ENCODE measurements at places on chromosomes 5 and 9. TPM values are rescaled to one million over a fixed set of nuclear protein-coding genes. Genes with fewer than 3 reads are reported as not detected.

- no peak overlapping the region for H3K4me3 ChIP-seq
- no peaks in the 10 kb centered on the region for H3K4me1 ChIP-seq
- no peak for DNase-seq
- peaks cover 27% of the 10 kb centered on the region for H3K36me3 ChIP-seq
- no peaks in the 10 kb centered on the region for H3K27me3 ChIP-seq
Measured at GRCh38 chr5:61159836-61160235, 2.4 kb downstream of the SMIM15 start.

DNA sequence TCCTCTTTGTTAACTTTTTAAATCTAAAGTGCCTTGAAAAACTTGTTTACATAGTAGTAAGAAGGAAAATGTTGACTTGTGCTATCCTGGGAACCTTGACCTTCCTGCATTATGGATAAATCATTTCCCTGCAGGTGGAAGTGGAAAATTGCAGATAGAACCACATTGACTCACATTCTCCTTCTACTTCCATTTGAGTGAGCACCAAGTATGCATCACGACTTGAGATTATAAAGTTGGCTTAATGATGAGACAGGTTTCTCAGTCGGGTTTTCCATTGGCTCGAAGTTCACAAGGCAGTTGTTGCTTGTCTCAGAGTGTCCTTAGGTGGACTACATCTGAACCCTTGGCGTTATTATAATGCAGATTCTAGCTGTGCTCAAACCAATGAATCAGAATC, 39.9 kb downstream of the DOCK8 start:
- H3K36me3 ChIP-seq: no peaks in the 10 kb centered on the region
- H3K4me1 ChIP-seq: peaks cover 2% of the 10 kb centered on the region
- no peak overlapping the region for H3K4me3 ChIP-seq
- H3K27me3 ChIP-seq: no peaks in the 10 kb centered on the region
- DNase-seq: no peak
- H3K27ac ChIP-seq: no peak overlapping the region

DNA sequence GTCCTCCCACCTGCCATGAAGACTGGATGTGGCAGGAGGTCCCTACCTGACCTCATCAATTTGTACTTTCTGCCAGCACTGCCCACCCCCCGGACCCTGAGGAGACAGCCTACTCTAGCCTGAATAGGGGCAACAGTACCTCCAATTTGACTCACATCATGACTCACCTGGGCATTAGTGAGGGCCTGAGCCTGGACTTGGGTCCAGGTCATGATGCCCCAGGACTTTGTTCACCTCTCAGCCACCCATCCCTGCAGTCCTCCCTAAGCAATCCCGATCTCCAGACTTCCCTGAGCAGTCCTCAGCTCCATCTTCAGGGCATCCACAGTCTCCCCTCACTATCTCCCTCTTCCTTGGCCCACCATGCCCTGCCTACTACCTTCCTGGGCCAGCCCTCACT, 28.1 kb downstream of the KIF2A start:
- H3K27me3 ChIP-seq: no peaks in the 10 kb centered on the region
- no peak overlapping the region for H3K4me3 ChIP-seq
- H3K4me1 ChIP-seq: no peaks in the 10 kb centered on the region
- DNase-seq: no peak
- no peak overlapping the region for H3K27ac ChIP-seq

DNA sequence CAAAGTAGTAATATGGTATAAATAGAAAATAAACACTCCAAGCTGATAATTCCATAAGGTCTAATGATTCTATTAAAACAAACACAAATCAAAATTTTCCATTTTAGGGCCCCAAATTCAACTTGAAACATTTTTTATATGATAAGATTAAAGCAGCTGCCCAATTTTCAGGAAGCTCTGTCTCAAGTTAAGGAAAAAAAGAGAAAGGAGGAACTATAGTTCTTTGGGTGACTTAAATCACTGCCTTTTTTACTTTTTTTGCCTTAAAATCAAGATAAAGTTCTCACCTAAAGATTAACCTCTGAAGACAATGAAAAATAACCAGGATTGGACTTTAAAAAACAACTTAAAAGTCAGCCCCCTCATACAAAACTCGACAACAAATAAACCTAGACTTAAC, 76.0 kb upstream of the IFNE start:
- no peaks in the 10 kb centered on the region for H3K27me3 ChIP-seq
- H3K4me1 ChIP-seq: peaks cover 2% of the 10 kb centered on the region

DNA sequence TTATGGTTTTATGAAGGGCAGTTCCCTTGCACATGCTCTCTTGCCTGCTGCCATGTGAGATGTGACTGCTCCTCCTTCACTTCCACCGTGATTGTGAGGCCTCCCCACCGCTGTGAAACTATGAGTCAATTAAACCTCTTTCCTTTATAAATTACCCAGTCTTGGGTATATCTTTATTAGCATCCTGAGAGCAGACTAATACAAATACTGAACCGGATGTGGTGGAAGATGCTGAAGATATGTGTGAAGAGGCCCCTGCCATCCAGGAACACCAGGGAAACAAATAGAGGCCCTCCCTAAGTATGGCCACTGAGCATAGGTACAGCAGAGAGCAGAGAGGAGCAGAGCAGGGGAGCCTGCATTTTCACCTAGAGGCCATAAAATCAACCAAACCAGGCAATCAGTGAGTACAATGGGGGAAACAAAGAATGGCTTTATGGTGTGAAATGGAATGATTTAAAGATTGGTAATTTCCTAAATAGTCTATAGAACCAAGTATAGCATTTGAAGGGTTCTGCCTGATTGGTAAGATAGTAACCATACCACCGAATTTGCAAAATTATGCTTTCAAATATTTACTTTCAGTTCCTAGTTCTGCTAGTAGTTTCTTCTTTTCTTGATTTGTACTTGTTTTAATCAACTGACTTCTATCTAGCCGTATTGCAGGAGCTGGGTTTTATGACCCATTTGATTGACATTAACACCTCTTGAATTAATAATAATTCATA, 421.6 kb downstream of the IRX1 start:
- peaks cover 4% of the 10 kb centered on the region for H3K4me1 ChIP-seq
- H3K4me3 ChIP-seq: no peak overlapping the region
- H3K27me3 ChIP-seq: no peaks in the 10 kb centered on the region
- no peak for DNase-seq
- H3K27ac ChIP-seq: no peak overlapping the region
- no peaks in the 10 kb centered on the region for H3K36me3 ChIP-seq

CDH9 gene
- total RNA-seq: 0.79 TPM

NXNL2 gene
- total RNA-seq: 0.33 TPM

DNA sequence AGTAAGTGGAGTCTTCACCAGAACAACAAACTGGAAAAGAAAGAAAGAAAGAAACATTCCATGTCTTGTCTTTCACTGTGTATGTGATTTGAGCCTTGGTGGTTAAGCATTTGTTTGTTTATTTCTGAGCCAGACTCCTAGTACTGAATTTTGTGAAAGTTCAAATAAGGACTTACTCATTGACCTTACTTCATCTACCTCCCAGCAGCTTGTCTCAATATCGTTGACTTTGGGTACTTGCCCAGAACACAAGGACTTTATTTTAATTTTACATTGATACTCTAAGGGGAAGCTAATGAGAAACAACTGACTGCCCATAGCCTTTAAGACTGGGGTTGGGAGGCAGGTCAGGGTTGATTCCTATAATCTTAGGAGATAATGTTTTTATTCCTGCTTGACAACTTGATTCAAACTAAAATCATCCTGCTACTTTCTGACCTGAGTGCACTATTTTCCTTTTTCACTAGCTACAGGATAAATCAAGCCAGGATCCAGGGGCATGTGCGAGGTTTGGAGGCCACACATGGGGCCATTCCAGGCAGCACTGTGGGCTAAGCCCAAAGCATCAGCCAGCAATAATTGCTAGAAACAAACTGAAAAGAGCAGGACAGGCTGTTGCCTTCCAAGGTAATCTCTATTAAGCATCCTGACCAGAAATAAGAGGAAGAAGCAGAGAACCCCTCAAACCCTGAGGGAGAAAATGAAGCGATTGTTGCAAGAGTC, 138.9 kb upstream of the RUSC2 start:
- H3K4me3 ChIP-seq: no peak overlapping the region
- no peak for DNase-seq
- no peak overlapping the region for H3K27ac ChIP-seq
- no peaks in the 10 kb centered on the region for H3K36me3 ChIP-seq
- no peaks in the 10 kb centered on the region for H3K27me3 ChIP-seq
- no peaks in the 10 kb centered on the region for H3K4me1 ChIP-seq

DNA sequence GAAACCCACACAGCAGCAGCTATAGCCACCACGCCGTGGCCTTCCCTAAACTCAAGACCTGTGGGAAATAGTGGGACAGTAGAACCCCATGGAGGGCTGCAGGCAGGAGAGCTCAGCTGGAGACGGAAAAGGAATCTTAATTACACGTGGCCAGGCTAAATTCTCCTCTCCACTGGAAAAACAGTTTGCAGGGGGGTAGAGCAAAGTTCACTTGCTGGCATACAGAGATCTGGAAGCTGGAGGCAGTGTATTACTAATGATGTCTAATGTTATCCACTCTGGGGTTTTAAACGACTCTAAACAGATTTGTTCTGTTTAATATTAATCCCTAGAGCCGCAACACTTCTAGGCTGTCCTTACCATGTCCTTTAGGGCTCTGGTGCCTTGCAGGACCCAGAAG, 257.1 kb downstream of the SAXO1 start:
- no peak overlapping the region for H3K4me3 ChIP-seq
- no peak overlapping the region for H3K27ac ChIP-seq
- no peaks in the 10 kb centered on the region for H3K4me1 ChIP-seq
- no peak for DNase-seq
- no peaks in the 10 kb centered on the region for H3K27me3 ChIP-seq
- 0 out of 2 replicates have a peak, but pooled peaks cover 4% of the 10 kb centered on the region for H3K36me3 ChIP-seq

DNA sequence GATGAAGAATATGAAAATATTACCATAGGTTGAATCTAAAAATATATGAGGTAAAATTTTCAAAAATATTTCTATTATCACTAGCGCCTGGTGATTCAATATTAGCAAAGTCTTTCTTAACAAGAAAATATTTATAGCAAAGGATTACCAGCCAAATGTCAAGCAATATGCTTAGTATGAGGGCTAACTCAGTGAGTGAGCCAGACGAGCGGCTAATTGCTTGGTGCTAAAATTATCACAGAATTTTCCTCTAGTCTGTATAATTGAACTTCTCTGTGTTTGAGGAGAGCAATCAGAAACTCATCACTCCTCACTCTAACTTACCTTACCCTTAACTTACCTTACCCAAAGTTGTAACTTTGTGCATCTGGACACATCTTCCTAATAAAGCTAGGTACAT, 304.9 kb upstream of the PRR16 start:
- no peak for DNase-seq
- H3K4me1 ChIP-seq: no peaks in the 10 kb centered on the region
- H3K27ac ChIP-seq: no peak overlapping the region
- no peaks in the 10 kb centered on the region for H3K36me3 ChIP-seq

LPAR1 gene
- 0.99 TPM for total RNA-seq

NTRK2 gene
- total RNA-seq: not detected

TMEM215 gene
- total RNA-seq: 0.33 TPM

GRCh38 chr5:171521219-171521633, 101.8 kb downstream of the FGF18 start:
- peaks cover 4% of the 10 kb centered on the region for H3K36me3 ChIP-seq
- H3K27me3 ChIP-seq: no peaks in the 10 kb centered on the region
- H3K4me1 ChIP-seq: peaks cover 9% of the 10 kb centered on the region
- peak; percentile 55 for DNase-seq

CORO2A gene
- 15.8 TPM for total RNA-seq

DNA sequence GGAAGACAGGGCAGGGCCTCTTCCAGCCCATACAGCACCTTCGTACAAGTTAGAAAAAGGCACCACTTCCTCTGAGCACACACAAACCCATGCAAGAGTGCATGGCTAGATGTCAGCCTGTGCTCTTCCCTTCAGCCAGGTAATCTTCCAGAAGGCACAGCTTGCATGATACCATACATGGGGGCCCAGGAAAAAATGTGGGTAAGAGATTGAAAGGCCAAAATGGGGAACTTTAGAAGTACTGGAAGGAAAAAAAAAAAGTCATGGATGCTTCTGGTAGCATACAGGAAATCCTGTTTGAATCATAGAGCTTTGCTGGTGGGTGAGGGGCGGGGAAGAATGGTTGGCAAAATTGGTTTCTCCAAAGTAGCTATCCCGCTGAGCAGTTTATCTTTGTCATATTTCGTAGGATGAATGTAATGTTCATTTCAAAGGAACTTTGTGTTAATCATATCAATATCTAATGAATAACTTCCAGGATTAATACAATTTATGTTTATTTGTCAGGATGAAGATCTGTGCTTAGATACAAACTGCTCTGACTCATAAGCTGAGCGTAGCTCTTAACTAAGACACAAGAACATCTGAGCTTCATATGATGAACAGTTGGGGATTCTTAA, 78.2 kb upstream of the MAP3K1 start:
- peaks cover 10% of the 10 kb centered on the region for H3K4me1 ChIP-seq
- H3K27ac ChIP-seq: no peak overlapping the region
- no peaks in the 10 kb centered on the region for H3K36me3 ChIP-seq
- no peak overlapping the region for H3K4me3 ChIP-seq
- no peaks in the 10 kb centered on the region for H3K27me3 ChIP-seq

- peaks cover 14% of the 10 kb centered on the region for H3K36me3 ChIP-seq
- H3K4me1 ChIP-seq: peaks cover 13% of the 10 kb centered on the region
- peak; percentile 68 for DNase-seq
- no peaks in the 10 kb centered on the region for H3K27me3 ChIP-seq
Measured at GRCh38 chr9:130450344-130451003, 5.7 kb downstream of the ASS1 start.

SLC25A46 gene
- 26.0 TPM for total RNA-seq

DNA sequence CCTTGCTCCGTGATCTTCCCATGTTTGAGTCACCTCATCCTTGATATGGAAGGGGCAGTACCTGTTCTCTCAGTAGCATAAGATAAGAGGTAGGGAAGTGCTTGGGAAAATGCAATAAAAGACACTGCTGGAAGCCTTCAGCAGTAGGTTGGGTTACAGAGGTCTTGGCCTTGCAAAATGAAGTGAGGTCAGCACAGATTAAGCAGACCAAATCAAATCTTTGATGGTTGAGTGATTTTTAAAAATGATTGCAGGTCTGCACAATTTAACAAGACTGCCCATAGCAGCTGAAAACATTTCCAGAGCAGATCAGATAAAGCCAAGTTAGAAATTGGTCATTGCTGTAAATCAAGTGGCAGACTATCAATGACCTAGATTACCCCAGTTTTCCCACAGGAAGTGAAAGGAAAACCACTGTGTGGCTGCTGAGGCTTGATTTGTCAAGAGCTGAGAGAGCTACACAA, 32.9 kb downstream of the PALM2AKAP2 start:
- H3K4me1 ChIP-seq: peaks cover 4% of the 10 kb centered on the region
- no peaks in the 10 kb centered on the region for H3K27me3 ChIP-seq
- H3K27ac ChIP-seq: no peak overlapping the region

DNA sequence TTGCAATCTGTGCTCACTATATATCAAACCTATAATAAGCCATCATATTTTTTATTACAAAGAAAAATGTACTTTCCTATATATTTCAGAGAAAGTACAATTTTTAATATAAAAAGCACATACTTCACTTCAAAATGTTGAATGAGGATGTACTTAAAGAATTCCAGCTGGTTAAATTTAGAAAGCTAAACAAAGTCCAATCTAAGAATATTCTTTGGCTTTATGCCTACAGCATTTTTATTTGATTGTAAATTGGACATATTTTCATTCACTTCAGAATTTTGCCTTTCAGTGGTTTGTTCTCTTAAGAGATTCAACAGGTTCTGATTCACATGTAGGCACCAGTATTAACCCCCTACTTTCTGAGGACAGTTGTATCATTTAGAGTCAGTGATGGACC, 533.8 kb downstream of the CAAP1 start:
- no peaks in the 10 kb centered on the region for H3K4me1 ChIP-seq
- H3K4me3 ChIP-seq: no peak overlapping the region
- no peaks in the 10 kb centered on the region for H3K27me3 ChIP-seq
- H3K36me3 ChIP-seq: no peaks in the 10 kb centered on the region
- H3K27ac ChIP-seq: no peak overlapping the region

- no peaks in the 10 kb centered on the region for H3K4me1 ChIP-seq
- H3K27ac ChIP-seq: no peak overlapping the region
- DNase-seq: no peak
- H3K4me3 ChIP-seq: no peak overlapping the region
- H3K27me3 ChIP-seq: no peaks in the 10 kb centered on the region
Measured at GRCh38 chr5:1017691-1018455, 9.3 kb downstream of the NKD2 start.

ITGA1 gene
- 2.8 TPM for total RNA-seq
